Karpas-422 (cell line): ENCODE measurements at places on chromosomes 2 and 18.

DNA sequence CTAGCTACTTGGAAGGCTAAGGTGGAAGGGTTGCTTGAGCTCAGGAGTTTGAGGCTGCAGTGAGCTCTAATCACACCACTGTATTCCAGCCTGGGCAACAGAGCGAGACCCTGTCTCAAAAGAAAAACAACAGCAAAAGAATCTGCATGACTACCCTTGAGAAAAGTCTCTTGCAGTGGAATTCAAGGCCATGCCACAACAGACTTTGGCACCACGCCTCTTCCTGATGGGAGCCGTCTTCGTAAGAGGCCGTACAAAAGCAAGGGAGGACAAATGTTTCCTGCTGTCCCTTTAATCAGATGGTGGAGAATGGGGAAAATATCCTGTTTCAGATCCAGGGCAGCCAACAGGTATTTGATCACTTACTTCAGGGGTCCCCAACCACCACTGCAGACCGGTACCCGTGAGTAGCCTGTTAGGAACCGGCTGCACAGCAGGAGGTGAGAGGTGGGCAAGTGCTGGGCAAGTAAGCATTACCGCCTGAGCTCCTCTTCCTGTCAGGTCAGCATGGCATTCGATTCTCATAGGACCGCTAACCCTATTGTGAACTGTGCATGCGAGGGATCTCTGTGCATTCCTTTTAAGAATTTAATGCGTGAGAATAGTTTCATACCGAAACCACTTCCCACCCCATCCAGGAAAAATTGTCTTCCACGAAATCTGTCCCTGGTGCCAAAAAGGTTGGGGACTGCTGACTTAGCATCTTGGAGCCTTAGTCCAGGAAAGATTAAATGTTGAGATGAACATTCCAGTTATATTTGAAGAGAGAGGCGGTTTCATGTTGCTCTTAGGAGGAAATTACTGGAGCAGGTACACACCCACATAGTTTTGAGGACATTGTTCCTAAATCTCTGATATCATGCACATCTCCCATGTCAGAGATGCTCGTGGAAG, 94.4 kb upstream of the XPO1 start:
- DNase-seq, result no peak

DNA sequence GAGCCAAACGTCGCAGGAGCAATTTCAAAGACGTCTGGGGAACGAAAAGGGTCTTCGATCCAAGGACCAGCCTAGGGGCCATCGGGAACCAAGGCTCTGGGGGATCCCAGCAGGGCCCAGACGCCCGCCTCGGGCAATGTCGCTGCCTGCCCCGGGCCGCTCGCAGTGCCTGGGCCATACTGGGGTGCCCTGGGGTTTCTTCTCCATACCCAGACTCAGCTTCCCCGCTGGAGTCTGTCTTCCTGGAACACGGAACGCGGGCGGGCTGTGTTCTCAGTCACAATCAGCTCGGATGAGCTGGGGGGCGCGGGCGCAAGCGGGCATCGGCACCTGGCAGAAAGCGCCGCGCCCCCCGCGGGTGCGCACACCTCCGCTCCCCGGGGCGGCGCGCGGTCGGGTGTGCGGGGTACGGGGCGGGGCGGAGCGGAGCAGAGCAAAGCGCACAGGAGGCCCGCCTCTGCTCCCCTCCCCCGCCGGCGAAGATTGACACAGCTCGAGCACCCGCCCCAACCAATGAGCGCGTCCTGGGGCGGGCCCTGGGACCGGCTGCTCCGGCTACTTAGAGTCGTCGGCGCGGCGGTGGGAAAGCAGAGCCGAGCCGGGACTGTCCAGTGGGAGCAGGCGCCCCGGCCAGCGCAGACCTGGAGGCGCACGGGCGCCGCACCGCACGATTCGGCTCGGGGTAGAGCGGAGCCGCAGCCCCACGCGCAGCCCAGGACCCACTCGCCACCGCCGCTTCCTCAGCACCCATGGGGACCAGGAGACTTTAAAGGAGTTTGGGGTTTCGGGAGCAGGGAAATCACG, at the start of gene LRATD1:
Gene LRATD1 (plus strand): TSS at position 585 of the 804 bp plus-strand sequence. CDS start 1,263 bp downstream, outside the sequence.
- DNase-seq, result no peak

- DNase-seq, result no peak
Observed at GRCh38 chr2:70870790-70871189, 35.2 kb upstream of the CD207 start.

GRCh38 chr2:51705417-51705816, 673.5 kb upstream of the NRXN1 start:
- DNase-seq, result no peak

GRCh38 chr18:3350566-3351527, 88.9 kb downstream of the MYL12B start:
- no peak for DNase-seq

DNA sequence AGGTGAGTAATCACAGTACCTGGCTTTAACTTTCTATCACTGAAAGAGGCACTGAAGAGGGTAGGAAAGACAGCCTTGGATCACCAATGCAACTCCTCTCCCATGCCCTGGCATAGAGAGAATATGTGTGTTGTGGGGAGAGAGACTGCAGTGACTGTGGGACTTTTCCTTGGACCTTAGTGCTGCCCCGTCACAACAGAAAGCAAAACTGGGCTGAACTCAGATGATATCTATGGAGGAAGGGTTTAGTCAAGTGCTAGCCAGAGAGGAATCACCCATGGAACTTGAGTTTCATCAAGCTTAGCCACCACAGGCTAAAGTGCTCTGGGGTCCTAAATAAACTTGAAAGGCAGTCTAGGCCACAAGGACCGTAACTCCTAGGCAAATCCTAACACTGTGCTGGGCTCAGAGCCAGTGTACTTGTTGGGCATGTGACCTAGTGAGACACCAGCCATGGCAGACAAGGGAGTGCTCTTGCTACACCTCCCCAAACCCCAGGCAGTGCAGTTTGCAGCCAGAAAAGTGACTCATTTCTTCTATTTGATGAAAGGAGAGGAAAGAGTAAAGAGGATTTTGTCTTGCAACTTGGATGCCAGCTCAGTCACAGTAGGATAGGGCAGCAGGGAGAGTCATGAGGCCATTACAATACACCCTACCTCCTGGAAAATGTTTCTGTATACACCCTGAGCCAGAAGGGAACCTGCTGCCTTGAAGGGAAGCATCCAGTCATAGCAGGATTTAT, 105.8 kb upstream of the SPOPL start:
- no peak for DNase-seq

GRCh38 chr18:47149457-47150028, 757 bp downstream of the HDHD2 start:
- peak; percentile 52 for DNase-seq

- DNase-seq, result no peak
Observed at GRCh38 chr2:19474128-19474527, 115.7 kb upstream of the OSR1 start.

DNA sequence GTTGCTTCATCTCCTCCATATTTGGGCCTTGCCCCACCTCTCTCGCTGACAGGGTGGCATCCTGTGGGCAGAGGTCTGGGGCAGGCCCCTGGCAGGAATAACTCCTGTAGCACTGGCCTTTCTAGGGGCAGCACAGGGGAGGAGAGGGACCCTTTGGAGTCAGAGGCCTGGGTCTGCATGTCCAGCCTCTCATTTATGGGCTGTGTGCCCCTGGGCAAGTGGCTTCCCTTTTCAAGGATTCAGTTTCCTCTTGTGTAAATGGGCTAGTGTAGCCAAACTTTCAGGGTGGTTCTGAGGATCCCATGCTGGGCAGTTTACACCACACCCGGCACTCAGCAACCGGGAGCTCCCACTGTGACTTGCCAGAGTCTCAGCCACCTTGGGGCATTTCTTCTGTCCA, 23.4 kb downstream of the ADRA2B start:
- DNase-seq, result no peak

DNA sequence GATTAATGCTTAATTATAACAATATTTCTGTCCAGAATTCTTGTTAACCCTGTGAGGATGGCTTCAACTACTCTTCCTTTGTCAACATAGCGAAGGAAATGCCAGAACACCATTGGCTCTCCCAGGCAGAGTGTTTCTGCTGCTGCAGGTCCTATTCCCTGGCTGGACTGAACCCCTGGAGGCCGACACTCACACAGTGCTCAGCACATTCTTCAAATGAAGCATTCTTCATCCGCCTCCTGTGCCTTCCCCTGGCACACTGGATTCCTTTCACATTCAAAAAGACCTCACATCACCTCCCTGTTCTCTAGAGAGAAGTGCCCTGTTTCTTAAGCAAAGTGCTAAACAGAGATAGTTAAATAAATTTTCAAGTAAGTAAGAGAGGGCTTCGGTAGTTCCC, 187.3 kb upstream of the MSH6 start:
- DNase-seq, result no peak

GRCh38 chr2:39991298-39991697, 212.2 kb upstream of the THUMPD2 start:
- no peak for DNase-seq

DNA sequence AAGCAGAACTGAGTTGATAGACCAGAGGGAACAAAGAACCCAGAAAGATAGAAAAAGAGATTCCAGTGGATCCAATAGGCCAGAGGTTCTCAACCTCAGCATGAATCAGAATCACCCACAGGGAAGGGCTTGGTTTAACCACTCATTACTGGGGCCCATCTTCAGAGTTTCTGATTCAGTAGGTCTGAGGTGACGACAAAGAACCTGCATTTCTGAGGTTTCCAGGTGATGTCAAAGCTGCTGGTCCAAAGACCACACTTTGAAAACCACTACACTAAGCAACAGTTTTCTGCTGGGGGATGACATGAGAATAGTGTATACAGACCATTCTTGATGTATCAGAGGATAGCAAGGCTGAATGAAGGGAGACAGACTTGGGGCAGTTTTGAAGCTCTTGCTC, 296.9 kb upstream of the STON1 start:
- no peak for DNase-seq

DNA sequence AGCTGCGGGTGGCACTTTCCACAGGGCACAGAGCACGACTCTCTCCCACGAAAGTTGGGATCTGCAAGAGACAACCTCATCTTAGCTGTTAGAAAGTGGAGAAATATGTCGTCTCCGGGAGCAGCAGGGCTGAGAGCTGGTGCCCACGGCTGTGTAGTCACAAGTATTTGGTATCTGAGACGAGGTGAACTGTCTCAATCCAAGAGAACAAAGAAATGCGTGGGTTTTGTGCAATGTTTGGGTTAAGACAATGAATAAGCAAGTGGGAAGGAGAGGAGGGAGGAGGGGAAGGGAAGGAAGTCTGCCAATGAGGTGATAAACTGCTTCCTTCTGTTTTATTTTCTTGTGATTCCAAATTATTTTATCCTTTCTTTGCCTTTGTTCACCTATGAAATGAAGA, 18.0 kb downstream of the DYTN start:
- no peak for DNase-seq

- DNase-seq, result peak; percentile 57
Observed at GRCh38 chr2:216504376-216504762, 5.7 kb downstream of the RPL37A start.

GRCh38 chr2:18883616-18884456, 294.5 kb upstream of the NT5C1B start:
- DNase-seq, result peak; percentile 51

DNA sequence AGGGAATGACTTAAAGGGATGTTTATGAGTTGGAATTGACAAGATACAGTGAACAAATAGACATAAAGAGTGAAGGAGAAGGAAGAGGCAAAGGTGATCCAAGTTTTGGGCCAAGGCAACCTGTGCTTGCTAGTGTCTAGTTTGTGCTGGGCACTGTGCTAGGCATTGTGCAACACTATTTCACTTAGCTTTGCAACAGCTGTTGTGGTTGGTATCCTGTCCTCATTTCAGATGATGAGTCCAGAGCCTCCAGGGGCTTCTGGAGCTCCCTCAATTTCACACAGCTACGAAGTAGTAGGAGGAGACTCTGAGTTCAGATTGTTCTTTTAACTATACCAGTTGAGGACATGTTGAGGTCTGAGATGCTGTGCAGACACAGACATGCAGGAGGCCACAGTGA, 18.1 kb upstream of the LOXHD1 start:
- no peak for DNase-seq

DNA sequence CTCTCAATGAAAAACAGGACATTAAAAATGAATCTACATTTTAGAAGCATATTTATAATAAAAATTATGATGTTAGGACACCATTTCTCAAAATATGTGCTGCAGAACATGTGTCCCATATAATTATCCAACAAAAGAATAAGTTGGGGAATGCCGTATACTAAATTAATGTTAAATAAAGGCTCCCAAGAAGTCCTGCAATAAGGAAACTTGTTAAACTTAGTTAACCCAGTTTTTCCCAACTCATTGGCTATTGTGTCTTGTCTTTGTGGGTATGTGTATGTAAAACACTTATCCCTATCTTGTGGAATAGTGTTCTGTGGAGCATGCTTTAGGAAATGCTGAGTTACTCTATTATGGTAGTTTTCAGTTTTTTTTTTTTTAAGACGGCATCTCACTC, 25.6 kb upstream of the GTF2A1L start:
- no peak for DNase-seq

- no peak for DNase-seq
Observed at GRCh38 chr2:222357930-222358329, 59.1 kb upstream of the PAX3 start.

GRCh38 chr2:156852681-156853080, 404.8 kb upstream of the GALNT5 start:
- DNase-seq, result no peak

DNA sequence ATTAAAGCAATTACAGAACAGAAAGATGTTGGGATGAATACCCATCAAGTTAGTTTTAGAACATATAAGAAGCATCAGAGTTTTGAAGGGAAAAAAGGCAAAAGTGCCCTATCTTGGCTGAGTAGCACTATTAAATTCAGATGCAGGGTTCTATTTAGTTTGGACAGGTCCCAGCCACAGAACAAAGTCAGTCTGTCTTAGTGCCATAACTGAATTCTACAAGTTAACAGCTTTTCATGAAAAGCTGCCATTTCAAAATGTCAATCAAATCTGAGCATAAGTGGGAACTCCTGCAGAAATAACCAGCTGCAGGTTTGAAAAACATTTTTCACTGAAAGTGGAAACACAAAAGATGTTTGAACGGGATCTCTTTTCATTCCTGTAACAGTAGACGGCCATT, 160.4 kb downstream of the SRBD1 start:
- DNase-seq, result no peak

- no peak for DNase-seq
Observed at GRCh38 chr18:6482198-6482977, 67.7 kb upstream of the L3MBTL4 start.

- no peak for DNase-seq
Observed at GRCh38 chr18:56083523-56084287, 495.7 kb upstream of the TCF4 start.

GRCh38 chr2:71341645-71342044, 10.1 kb downstream of the ZNF638 start:
- no peak for DNase-seq
